ENCODE measurements at places on chromosomes 2 and 18.

GRCh38 chr2:230226051-230226551 lies 565 bp downstream of the SP140 start:
- no peak for DNase-seq

DNA sequence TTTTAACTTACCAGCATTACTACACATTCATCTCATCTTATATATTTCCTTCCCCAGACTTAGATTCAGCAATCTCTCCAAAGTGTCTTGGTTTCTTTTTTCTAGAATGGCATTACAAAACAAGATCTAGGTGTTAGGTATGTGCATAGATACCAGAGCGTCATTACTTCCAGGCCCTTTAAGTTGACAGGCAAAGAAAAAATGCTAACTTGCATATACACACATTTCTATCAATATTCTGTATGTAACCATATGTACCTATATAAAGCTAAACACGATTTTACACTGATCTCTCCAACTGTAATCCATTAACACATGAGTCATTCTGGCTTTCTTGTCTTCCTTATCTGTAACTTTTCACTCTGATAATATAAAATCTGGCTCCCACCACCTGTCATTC lies 503.8 kb upstream of the NRXN1 start:
- DNase-seq, result no peak

- no peak for DNase-seq
Measured at GRCh38 chr2:11121099-11121822, 34.0 kb upstream of the SLC66A3 start.

DNA sequence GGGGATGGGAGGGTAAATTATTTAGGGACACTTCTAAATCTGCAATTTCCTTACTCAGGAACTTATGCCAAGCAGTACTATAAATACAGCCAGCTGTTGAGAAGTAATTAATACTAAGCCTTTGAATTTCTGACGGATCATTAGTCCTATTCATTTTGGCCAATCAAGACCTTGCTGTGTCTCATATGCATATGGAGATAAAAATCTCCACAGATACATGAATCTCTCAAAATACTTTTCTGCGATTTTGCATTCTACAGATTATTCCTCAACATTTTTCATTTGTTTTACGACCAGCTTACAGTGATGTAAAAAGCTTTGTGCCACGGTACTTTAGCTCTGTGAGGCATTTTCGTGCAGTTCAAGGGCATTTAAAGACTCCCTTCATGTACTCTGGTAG lies 16.7 kb downstream of the LANCL1 start:
- DNase-seq, result no peak

- DNase-seq, result no peak
Measured at GRCh38 chr2:120933693-120934573, 198.3 kb downstream of the GLI2 start.

- no peak for DNase-seq
Measured at GRCh38 chr18:6207116-6207515, 207.6 kb downstream of the L3MBTL4 start.

GRCh38 chr2:37858400-37858711 lies 66.7 kb upstream of the RMDN2 start:
- DNase-seq, result no peak

All from SK-N-MC (cell line).